ENCODE measurements at places on chromosomes 3 and 15.

DNA sequence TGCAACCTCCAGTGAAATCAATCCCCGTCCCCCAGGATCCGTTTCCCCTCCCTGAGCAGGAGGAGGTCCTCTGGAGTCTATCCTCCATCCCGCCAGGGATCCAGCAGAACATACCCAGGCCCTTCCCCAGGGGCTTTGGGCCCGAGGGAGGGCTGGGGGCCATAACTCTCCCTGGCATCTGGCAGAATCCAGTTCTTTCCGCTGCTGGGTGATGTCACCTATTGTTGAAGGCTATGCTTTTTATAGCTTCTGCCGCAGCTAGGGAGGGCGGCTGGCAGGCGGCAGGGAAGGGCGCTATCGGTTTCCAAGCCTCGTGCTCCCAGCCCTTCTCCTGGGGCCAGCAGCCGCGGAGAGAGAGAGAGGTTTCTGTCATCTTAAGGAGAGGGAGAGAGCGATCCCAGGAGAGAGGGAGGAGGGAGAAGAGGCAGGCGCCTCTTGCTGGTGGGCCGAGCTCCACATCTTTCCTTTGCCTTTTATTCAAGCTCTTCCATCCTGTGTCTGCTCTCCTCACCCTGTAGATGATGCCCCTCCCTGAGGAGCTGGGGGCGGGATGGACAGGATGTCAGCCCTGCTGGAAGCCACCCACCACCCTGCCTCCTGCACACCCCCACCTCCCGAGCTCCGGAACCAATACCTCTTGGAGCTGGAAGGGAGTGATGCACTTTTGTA lies 120.1 kb downstream of the ANP32A start:
- no peak for DNase-seq

DNA sequence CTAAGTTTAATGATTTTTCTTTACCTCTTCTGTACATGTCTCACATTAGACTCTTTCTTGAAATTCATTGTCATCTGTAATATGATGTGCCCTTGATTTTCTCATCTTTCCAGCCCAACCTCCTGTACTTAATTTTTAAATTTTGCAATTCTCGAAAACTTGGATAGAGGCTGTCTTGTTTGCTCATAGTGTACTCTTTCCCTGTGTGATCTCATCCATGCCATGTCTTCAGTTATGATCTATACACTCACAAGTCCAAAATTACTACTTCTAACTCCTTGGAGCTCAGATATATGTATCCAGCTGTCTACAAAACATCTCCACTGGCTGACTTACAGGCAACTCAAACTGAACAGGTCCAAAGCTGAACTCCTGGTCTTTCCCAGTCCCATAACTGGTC lies 42.2 kb downstream of the CD200 start:
- no peak for DNase-seq

DNA sequence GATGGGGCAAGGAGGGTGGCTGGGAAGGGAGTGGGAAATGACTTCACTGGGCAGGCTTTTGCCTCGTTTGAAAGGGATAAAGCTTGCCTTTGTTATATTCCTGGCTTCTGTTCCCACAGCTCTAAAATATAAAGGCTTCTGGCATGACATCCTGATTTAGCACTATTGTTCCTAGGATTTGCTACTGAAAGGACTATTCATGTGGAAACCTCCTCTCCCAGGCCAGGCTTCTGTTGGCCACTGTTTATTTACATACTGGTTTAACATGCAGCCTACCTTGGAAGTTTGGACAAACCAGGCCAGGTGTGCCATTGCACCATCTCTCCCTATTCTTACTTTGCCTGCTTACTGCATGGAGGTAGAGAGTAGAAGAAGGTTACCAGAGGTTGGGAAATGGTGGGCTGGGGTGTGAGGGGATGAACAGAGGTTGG lies 2.4 kb upstream of the LMCD1 start:
- no peak for DNase-seq

DNA sequence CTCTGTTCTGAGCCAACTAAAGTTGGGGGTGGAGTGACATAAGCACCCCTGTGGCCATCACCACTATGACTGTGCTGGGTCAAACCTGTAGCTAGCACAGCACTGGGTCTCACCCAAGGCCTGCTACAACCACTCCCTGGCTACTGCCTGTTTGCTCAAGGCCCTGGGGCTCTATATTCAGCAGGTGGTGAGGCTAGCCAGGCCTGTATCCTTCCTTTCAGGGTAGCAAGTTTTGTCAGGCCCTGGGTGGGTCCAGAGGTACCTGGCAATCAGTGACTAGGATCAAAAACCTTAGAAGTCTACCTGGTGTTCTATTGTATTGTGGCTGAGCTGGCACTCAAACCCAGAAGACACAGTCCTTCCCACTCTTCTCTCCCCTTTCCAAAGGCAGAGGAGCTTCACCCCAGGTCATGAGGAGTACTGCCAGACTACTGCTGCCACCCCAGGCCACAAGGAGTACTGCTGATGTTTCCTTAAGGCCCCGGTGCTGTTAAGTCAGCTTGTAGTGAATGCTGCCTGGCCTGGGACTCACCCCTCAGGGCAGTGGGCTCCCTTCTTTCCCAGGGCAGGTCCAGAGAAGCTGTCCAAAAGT lies 170.8 kb downstream of the IGSF11 start:
- no peak for DNase-seq

DNA sequence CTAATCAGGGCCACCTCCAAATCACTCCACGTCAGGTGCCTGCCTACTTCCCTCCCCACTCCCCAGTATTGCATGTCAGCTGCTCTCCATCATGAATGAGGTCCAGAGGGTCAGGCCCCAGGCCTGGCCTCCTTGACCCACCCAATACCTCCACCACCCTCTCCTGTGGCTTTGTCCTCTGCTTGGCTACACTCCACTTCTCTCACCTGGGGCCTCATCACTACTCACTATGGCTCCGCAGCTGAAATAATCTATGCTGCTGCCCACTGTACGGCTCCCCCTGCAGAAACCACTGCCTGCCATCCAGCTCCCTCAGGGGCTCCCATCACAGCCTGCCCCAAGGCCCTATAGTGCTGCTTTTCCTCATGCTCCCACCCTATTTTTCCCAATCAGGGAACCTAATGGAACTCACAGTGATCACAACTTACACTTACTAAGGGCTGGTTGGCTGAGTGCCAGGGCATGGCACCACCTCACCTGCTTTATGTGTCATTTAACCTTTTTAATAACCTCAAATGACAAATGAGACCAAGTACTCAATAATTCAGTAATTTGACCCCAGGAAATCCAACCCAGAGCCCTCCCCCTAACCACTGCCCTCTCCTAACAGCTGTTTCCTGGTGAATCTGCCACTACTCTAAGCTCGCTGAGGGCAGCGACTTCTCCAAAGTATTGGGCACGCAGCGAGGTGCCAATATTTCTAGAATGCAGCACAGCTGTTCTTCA lies 2.3 kb downstream of the GORASP1 start:
- DNase-seq: no peak

DNA sequence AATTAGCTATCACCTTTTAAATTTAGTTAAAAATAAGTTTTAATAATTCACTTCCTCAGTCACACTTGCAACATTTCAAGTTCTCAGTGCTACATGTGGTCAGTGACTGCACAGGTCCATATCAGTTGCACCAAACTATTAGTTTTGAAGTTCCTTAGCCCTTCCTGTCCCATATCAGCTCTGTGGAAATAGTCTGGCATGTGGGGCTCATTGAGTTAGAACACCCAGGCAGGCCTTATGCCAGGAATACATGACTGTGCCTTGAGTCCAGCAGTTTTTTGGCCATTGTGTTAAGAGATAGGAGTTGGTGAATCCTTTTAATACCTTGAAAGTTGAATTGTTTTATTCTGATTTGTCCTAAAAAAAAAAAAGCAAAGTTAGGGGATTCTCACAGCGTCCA lies 153.7 kb upstream of the BFSP2 start:
- DNase-seq: no peak

- no peak for DNase-seq
These were observed 3.2 kb downstream of the MAN2A2 start for GRCh38 chr15:90906181-90906849.

- no peak for DNase-seq
These were observed 96.3 kb upstream of the ALDH1A3 start for GRCh38 chr15:100783291-100783690.

DNA sequence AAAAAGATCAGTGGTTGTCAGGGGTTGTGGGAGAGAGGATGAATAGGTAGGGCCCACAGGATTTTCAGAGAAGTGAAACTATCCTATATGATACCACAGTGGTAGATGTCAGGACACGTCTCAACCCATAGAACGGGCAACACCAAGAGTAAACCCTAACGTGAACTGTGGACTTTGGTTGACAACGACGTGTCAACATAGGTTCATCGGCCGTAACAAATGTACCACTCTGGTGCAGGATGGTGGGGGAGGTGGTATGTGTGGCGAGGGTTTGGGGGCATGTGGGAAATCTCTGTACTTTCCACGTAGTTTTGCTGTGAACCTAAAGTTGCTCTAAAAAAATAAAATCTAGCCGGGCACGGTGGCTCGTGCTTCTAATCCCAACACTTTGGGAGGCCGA lies 13.0 kb upstream of the PIGZ start:
- DNase-seq: no peak

GRCh38 chr3:115084686-115085085 lies 62.4 kb downstream of the ZBTB20 start:
- no peak for DNase-seq

GRCh38 chr3:11539218-11539617 lies 104.5 kb downstream of the VGLL4 start:
- DNase-seq: no peak

DNA sequence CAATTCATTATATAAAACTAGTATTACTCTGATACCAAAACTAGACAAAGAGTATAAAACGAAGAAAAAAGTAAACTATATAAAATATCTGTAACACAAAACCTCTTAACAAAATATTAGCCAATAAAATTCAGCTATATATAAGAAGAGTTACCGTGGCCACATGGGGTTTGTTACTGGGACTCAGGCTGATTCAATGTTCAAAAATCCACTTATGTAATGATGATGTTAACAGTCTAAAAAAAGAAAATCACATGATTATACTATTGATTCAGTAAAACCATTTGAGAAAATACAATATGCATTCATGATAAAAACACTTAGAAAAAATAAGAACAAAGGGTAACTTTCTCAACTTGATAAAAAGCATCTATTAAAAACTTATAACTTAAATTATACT lies 18.3 kb downstream of the P2RY1 start:
- no peak for DNase-seq

DNA sequence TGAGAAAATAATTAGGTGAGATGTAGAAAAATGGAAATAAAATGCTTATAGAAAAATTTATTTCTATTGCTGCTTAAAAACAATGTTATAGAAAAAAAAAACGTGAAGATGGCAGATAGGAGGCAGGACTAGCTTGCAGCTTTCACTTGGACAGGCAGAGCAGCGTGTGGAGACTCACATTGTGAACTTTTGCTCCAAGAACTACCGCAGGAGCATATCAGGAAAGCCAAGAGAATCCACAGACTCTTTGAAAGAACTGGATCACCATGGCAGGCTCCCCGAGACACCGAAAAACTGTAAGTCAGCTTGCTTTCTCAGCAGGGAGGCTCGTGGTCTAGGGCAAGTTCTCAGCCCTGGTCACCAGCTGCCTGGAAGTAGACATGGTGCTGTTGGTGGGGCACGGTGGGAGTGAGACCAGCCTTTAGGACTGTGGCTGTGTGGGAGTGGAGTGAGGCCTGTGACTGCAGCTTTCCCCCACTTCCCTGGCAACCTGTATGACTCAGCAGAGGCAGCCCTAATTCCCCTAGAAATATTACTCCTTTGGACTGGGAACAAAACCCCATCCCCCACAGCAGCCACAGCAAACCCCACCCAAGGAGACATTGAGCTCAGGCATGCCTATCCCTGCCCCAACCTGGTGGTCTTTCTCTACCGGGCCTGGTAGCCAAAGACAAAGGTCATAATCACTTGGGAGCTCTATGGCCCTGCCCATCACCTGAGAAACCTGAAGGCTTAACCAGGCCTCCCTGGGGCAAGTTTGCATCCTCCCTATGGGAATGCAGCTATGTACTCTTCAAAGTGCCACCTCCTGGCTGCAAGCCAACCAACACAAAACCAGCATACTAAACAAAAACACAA lies 22.8 kb downstream of the STRIT1 start:
- no peak for DNase-seq

GRCh38 chr3:126083138-126083445 lies 832 bp downstream of the SLC41A3 start:
- DNase-seq: no peak

GRCh38 chr15:68334661-68335124 lies 57.1 kb downstream of the FEM1B start:
- DNase-seq: no peak

DNA sequence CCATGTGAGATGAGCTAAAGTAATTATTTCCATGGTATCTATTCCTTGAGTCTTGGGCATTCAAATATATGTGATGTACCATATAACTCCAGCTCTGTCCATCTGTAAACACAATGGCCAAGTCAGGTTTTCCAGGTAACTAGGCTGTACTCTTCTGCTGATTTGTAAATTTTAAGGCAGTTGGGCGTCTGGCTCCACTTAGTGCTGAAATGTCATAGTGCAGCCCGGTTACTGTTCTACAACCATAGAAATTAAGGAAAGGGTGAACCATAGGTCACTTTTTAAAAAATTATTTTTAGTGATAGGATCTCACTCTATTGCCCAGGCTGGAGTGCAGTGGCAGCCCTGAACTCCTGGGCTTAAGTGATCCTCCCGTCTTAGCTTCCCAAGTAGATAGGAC lies 44.7 kb upstream of the GOLM2 start:
- no peak for DNase-seq

DNA sequence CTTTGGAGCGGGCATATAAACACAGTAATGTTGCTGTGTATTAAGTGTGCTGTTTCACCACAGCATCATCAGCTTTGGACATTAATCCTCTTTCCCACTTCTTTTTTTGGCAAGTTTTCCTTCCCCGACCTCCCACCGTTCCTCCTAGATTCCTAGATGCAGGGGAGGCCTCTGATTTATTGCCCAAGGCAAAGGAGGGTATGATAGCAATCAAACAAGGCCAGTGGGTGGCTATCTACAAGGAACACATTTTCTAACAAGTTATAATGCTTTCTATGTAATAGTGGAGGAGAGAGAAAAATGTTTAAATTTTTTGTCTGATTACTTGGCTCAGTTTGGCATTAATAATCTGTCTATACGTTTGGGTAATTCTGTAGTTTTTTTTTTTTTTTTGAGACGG lies 38.1 kb downstream of the ATG7 start:
- no peak for DNase-seq

DNA sequence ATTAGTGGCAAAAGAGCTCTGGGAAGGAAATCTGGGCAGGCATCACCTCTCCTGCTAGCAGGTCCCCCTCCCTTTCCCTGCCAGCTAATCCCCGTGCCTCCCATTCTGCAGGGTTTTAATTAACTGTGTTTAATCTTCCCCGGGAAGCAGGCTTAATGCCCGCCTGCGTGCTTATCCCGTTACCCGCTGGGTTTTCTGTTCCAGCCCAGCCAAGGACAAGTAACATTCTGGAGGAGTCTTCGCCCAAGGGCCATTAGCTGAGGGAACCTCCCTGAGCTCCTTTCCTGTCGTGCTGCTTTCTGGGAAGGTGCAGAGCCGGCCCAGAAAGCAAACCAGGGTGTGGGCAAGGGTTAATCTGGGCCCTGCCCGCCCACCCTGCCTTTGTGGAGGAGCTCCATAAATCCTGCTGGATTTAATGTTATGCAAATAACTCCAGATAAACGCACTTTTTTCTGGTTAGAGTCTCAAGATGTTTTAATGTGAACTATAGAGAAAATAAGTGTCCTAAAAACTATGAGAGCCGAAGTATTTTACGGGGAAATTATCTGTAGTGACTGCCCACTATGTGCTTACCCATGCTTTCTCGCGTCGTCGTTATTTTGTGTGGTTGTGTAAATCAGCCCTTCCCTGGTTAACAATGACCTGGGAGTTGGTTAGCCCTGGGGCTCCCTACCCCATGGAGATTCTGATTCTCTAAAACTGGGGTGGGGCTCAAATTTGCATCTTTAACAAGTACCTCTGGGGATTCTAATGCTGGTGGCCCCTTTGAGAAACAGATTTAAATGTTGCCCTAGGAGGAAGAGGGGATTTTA lies 25.9 kb downstream of the TRIM71 start:
- no peak for DNase-seq
